Stimulated activated naive CD8-positive, alpha-beta T cell treated with anti-CD3 and anti-CD28 coated beads, Interleukin-15, Interleukin-2, amounts not matched to agents 100 U/mL and 50 U/mL, for 24 hours (primary cell): ENCODE measurements at places on chromosomes 3 and 15.
A peak's percentile ranks its signal among the peaks of the same experiment; 100 is the strongest.

- DNase-seq, result no peak
Observed at GRCh38 chr15:63701365-63701764, 104.2 kb downstream of the FBXL22 start.

- no peak for DNase-seq
Observed at GRCh38 chr3:195097331-195098255, 173.4 kb downstream of the XXYLT1 start.

- DNase-seq, result no peak
Observed at GRCh38 chr3:89245612-89246011, 138.2 kb downstream of the EPHA3 start.

DNA sequence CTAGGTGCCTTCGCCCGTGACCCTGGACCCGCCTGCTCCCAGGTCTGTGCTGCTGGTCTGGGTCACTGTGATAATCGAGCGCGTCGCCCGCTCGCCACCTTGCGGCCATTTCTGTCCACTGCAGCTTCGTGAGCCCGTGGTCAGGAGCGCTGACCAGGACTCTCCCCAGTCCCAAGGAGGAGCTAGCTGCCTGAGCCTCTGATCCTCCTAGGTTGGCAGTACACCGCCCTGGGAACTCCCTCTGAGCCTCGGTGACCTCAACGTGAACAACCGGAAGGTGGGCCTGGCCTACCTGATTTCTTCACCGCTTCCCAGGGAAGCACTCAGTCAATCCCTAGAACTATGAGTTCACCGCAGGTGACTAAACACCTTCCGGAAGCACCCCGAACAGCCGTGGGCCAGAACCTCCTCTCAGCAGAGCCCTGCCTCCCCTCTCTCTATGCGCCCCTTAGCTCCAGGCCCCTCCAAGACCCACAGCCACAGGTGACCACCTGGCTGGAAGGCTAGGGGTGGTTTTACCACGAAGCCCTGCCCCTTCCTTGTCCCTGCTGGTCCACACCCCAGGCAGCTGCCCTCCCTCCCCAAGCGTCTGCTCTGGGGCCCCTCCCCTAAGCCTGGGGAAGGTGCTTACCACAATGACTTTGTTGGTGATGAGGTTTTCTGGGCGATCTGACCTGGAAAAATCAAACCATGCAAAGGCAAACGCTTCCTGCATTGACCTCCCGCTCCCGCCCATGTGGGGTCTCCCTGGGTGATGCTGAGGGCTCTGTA is 9.7 kb downstream of the PLA2G4D start:
- peak; percentile 57 for DNase-seq

DNA sequence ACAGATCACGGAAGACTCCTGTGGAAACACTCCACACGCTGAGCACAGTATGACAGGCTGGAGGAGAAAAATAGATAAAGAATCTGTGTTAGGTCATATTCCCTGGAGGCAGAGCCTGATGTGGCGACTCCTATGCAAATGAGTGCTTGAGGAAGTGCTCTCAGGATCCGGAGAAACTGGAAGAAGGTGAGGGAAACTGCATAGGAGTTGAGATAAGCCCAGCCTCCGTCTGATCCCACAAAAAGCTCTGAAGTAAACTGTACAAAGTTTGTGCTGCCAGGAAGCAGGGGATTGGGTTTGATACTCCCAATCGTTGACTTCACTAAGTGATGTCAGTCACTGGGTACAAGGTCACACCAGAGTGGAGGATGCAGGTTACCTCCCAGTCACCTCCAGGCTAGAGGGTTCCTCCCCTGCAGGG is 33.4 kb downstream of the OSBPL10 start:
- no peak for DNase-seq

GRCh38 chr3:136898549-136898948 is 36.5 kb downstream of the NCK1 start:
- no peak for DNase-seq

GRCh38 chr3:31321620-31322019 is 211.1 kb upstream of the STT3B start:
- DNase-seq, result no peak

DNA sequence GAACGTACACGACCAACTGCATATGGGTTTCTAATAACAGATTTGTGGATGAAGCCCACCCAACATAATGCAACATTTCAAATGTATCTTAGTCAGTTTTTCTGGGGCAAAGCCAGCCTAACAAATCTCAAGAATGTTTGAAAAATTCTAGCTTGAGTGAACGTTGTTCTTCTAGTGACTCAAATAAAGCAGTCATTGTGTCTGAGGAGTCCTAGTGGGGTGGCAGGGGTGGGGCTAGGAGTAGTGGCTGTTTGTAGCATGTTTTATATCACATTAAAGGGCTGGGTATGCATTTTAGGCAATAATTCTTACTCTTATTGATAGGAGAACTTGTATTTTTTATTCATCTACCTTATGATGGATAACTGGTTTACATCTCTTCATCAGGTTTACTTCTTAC is 6.0 kb downstream of the B3GNT5 start:
- DNase-seq, result no peak

DNA sequence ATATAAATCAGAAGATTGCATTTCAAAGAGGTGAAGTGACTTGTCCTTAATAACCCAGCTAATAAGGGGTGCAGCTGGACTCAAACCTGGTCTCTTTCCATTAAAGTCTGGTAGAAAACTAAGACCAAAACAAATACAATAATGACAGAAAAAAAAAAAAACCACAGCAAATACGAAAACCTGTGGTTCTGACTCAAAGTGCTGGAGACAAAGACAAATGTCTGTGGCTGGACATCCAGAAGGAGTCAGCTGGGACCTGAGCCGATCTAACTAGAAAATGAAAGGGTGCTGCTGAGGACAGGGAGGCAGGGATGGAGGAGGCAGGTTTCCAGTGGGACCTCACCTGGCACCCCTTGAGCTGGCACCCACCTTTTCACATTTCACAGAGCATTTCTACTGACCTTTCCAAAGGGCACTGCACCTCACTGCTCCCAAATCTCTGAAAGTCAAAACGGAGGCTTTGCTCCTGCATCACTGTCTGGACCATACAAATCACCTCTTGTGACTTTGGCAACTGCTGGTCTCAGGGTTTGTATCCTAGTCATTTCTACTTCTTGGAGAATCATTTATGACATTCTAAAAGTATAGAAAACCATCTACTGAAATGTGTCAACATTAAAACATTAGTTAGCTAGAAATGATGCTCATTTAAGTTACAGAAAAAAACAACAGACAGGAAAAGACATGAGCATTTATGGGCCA is 61.7 kb downstream of the CCNL1 start:
- no peak for DNase-seq

DNA sequence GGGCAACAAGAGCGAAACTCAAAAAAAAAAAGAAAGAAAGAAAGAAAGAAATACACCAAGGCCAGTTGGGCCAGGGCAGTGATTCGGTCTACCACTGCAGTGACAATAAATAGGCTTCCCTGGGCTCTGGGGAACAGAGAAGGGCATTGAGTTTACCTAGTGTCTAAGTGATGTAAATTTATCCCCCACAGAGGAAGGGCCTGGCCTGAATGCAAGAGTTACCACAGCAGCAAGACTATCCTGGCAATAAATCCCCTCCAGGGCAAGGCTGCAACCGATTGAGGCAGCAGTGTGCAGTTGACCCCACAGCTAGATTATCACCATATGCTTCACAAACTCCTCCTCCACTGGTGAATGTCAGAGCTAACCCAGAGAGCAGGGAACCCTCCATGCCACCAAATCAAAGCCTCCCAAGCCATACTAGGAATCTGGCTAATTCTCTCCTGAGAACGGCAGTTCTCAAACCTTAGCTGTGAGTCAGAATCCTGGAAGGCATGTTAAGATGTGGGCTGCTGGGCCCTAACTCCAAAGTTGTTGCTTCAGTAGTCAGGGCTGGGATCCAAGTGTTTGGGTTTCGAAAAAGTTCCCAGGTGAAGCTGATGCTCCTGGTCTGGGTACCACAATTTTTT is 64.3 kb upstream of the GATM start:
- DNase-seq, result no peak

DNA sequence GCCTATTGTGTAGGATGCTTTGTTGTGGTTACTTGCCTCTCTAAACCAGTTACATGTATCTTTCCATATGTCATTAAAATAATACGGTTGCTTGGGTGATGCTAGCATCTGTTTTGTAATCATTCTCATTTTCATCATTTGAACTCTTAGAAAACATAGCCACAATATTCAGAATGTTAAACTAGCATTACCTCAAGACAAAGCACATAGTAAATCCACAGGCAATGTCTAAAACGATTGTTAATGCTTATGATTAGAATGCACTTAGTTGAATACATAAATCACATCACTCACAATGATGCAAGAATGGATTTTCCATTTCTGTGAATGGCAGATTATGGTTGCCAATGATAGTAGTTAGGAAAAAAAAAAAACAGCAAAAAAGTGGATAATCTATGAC is 110.0 kb upstream of the NAALADL2 start:
- DNase-seq, result no peak

DNA sequence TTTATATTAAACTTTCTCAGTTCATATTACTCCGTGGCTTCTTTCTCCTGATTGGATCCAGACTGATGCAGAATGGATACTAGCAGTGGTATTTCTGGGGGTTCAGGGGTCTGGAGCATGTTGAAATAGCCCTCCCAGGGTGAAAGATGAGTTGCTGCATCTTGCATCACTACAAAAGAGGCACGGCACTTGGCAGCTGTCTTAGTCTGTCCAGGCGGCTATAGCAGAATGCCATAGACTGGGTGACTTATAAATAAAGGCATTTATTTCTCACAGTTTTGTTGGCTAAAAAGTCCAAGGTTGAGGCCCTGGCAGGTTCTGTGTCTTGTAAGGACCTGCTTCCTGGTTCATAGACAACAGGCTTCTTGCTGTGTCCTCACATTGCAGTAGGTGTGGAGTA is 660 bp upstream of the BCL2L10 start:
- DNase-seq, result no peak
